Fibroblast of upper back skin (primary cell): ENCODE measurements at places on chromosomes 1 and 21.

DNA sequence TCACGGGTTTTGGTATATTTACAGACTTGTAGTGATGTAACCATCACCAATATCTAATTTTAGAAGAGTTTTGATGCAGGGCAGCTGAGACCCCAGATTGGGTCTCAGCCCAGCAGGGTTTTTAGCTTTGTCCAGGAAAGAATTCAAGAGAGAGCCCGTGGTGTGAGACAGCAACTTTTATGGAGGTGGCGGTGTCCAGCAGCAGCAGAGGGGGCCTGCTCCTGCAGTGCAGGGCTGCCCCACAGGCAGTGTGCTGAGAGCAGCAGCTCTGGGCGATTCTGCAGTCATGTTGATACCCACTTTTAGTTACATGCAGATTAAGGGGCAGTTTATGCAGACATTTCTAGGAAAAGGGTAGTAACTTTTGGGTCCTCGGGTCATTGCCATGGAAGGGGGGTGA lies 1.8 kb upstream of the EPHX1 start:
- DNase-seq = no peak

- peak; percentile 28 for DNase-seq
Observed at GRCh38 chr1:181676269-181676668, 193.0 kb downstream of the CACNA1E start.

DNA sequence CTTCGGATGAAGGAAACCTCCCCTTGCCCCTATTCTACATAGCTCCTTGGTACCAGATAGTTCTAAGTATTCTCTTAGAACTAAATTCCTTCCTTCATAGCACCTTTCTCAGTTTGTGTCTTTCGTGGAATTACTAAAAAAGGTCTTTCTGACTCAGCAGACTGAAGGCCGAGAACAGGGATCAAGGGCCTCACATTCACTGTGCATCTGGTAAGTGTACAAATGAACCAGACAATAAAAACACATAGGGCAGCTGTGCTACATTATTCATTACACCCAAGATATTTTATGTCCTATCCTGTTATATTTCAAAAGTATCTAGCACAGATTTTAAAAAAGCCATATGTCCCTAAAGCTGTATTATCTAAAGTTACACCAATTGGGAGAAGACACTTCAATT lies 62.9 kb upstream of the HP1BP3 start:
- DNase-seq = no peak

DNA sequence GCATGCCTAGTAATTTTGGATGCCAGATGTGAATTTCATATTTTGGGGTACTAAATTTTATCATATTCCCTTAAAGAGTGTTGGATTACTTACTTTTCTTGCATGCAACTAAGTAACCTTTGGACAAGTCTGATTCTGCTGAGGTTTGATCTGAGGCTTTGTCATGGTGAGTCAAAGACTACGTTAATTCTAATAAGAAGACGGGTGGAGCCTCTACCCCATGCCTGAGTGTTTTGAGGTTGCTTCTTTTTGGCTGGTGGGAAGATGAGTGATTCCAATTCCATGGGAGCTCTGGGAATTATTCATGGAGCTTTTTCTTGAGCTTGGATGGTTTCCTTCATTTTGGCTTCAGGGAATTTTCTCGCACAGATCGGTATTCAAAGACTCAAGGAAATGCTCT lies 11.6 kb upstream of the PCP4 start:
- peak; percentile 71 for DNase-seq

DNA sequence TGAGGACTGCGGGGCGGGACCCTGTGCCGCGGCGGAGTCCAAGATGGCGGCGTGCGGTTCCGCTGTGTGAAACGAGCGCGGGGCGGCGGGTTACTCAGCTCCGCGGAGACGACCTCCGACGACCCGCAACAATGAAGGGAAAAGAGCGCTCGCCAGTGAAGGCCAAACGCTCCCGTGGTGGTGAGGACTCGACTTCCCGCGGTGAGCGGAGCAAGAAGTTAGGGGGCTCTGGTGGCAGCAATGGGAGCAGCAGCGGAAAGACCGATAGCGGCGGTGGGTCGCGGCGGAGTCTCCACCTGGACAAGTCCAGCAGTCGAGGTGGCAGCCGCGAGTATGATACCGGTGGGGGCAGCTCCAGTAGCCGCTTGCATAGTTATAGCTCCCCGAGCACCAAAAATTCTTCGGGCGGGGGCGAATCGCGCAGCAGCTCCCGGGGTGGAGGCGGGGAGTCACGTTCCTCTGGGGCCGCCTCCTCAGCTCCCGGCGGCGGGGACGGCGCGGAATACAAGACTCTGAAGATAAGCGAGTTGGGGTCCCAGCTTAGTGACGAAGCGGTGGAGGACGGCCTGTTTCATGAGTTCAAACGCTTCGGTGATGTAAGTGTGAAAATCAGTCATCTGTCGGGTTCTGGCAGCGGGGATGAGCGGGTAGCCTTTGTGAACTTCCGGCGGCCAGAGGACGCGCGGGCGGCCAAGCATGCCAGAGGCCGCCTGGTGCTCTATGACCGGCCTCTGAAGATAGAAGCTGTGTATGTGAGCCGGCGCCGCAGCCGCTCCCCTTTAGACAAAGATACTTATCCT lies 430 bp downstream of the RBM15 start:
- DNase-seq = no peak

- DNase-seq = peak; percentile 79
Observed at GRCh38 chr1:241934201-241934848, 23.2 kb upstream of the BECN2 start.

- no peak for DNase-seq
Observed at GRCh38 chr1:168199056-168199455, 20.3 kb downstream of the TIPRL start.

GRCh38 chr1:158527190-158527815 lies 26.9 kb downstream of the OR6Y1 start:
- DNase-seq = no peak

DNA sequence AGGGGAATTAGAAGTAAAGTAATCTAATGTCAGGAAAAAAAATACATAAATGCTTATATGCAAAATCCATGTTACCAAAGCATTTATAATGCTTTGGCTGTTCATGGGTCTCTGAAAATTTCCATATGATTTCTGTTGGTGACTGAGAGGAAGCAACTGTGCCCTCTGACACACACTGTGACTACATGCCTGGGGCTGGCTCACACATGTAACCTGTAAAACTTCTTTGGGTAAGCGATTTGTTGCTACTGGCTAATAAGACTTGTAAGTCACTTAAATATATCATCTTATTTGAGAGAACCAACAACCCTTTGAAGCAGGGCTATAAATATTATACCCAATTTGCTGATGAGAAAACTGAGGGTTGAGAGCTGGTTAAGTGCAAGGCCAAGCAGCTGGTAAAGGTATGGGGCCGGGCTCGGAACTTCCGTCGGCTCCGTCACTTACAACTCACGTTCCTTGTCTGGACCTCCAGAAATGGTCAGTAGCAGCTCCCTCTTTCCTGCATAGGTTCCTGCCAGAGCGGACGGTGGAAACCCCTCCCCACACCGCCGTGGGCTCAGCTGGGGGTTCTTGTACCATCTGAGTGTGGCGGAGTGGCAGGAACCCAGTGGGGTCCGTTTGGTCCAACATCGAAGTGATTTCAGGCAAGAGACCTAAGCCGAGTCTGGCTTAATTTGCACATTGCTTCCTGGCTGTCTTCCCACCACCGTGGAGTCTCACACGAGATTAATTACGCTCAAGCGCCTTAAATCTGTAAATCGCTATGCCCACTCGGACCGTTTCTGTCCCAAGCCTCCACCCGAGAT lies 714 bp downstream of the DFFA start:
- DNase-seq = peak; percentile 28

GRCh38 chr21:43812957-43813655 lies 23.7 kb downstream of the RRP1 start:
- no peak for DNase-seq

DNA sequence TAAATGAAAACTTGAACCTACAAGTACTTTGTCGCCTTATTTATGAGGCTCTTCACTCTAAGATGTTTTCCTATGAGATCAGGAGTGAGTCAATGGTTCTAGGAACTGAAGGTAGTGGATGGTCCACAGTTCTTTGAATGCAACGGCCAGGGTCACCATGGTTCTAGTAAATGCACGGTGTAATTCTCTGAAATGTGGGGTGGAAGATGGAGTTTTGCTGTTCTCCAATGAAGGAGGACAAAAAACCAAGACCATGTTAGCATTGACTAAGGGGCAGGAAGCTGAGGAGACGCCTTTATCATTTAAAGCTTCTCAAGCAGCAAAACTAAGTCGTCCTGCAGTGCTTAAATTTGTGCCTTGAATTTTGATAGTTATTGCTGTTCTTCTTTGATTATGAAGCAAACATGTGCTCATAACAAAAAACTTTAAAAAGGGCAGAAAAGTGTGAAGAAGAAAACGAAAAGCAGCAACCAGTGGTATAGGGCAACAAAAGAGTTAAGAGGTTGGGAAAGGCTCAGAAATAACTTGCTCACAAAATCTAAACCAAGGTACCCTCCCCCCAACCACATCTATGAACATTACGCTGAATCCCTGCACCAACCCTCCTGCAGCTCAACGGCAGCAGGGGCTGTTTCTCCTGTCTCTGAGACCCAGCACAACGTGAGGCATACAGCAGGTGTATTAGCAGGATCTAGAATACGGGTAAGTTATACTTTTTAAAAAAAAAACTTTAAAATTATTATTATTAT lies 85.0 kb downstream of the MRPL37 start:
- DNase-seq = no peak

- DNase-seq = peak; percentile 58
Observed at GRCh38 chr21:32545948-32546441, 39.3 kb downstream of the TCP10L start.

DNA sequence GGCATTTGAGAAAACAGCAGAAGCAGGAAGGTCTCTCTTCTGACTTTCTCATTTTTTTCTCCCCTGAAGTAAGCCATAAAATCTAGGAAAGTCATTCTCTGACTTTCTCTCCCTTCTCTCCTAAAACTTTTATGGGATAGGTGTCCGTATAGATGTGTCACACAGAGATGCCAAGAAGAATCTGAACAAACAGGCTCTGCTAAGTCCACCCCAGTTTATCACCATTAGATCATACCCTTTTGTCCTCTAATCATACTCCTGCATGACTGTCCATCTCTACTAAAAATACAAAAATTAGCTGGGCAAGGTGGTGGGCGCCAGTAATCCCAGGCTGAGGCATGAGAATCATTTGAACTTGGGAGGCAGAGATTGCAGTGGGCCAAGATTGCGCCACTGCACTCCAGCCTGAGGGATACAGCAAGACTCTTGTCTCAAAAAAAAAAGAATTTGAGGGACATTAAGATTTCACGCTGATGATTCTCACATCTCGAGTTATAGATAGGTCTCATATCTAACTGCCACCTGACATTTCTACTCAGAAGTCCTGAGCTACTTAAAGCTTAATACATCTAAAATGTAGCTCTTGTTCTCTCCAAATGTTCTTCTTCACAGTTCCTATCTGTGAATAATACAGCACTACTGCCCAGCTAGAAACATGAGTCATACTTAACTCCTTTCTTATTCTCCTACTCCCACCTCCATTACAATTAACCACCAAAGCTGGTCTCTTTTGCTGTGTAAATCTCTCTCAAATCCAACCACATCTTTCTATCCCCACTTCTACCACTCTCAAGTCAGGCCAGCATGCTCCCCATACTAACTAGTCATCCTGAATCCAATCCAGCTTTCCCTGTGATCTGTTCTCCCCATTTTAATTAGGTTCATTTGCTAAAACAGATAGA lies 47.7 kb downstream of the ZNF644 start:
- peak; percentile 53 for DNase-seq

DNA sequence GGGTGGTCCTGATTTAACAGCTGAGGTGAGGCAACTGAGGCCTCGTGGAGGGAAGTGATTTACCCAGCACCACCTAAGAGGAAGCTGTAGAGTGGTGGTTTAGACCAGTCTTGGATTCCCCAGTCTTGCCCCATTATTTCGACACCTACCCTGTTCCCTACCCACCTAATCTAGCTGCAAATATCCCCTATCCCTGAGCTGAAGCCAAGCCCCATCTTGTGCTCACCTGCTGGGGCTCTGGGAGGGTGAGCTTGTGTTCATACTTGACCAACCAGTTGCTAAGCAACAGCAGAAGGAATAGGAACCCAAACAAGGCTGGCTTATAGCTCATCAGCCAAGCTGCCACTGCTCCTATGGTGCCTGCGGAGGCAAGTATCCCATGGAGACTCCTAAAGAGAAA lies 2.0 kb downstream of the TEX46 start:
- DNase-seq = no peak

DNA sequence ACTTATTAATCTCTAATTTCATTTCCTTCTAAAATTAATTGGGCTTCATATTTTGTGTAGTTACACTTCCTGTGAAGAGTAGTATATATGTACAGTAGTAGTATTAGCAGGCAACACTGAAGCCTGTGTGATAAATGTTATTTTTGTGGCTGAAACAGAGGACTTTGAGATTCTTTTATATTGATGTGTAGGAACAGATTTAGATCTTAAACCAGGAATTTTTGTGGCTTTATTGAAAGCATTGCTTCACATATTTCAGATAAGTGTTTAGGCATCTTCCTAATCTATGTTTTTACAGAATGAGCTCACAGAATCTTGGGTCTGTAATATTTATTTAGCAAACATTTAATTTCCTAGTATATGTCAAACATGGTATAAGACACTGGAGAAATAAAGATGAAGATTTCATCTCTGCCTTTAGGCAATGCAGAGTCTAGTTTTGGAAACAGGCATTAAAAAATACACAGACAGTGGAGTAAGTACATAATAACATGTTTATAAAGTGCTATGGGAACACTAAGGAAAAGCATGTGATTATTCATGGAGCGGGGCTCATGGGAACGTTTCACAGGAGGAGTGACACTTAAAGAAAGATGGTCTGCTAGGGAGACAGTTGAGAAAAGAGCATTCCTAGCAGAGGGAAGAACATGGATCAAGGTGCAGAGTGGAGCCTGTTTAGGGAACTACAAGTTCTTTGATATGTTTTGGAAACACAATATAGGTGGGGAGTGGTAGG lies 52.7 kb downstream of the MIGA1 start:
- DNase-seq = peak; percentile 74

DNA sequence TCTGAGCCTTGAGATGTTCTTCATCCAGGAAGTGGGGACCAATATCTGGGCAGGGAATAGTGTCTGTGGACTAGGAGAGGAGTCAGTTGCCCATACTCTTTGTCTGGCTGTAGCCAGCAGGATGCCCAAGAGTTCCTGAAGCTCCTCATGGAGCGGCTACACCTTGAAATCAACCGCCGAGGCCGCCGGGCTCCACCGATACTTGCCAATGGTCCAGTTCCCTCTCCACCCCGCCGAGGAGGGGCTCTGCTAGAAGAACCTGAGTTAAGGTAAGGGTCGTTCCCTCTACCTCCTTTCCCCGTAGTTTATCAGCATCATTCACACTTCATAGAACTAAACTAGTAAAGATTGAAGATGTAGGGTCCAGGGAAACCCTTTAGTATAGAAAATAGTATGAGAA lies 3.4 kb upstream of the PPOX start:
- no peak for DNase-seq
